ENCODE measurements at places on chromosomes 4 and X. TPM values are rescaled to one million over a fixed set of nuclear protein-coding genes. Genes with fewer than 3 reads are reported as not detected.

The TRIM61 gene
- 0.83 TPM for total RNA-seq

The MAGIX gene
- total RNA-seq, result 0.31 TPM

The RTL9 gene
- total RNA-seq, result not detected

The KLHL4 gene
- total RNA-seq, result not detected

The NAP1L3 gene
- total RNA-seq, result 5.2 TPM

The LRCH2 gene
- not detected for total RNA-seq

The TMEM154 gene
- total RNA-seq, result 10.0 TPM

The TMPRSS11B gene
- total RNA-seq, result not detected

The PASD1 gene
- not detected for total RNA-seq

The COPS4 gene
- total RNA-seq, result 32.2 TPM

The ZMAT1 gene
- 15.2 TPM for total RNA-seq

All from CD8-positive, alpha-beta T cell (primary cell).